Naive B cell (primary cell): ENCODE measurements at places on chromosomes 12 and 14. TPM values are rescaled to one million over a fixed set of nuclear protein-coding genes. Genes with fewer than 3 reads are reported as not detected.

DNA sequence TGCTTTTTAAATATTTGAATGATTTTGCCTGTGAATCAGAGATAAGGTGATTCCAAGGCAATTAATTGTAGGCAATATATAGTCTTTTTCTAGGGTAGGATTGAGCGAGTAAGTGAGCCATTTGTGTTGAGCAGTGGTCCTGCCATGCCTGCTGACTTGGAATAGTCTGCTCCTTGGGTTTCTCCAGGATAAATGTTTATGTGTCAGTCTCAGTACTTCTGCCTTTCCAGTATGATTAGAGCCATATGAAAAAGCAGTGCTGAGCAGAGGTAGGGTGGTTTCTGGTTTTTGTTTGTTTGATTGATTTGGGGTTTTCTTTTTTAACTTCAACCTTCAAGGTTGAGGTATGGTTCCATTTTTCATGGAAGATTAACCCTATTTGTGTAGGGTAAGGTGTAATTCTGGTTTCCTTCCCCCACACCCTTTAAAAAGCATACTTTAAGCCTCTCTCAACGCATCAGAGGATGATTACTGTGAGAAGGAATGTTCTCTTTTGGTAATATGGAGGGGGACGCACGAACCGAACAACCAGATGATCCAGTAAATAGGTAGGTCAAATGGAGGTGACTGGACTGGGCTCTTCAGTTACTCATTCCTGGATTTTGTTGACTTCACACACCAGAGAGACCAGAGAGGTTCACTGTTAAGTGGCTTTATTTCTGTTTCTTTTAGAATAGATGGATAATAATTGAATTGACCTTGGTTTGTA, 22.7 kb downstream of the FRMD6 start:
- no peak overlapping the region for H3K27ac ChIP-seq
- H3K4me1 ChIP-seq: no peaks in the 10 kb centered on the region
- no peak overlapping the region for H3K4me3 ChIP-seq
- no peak for DNase-seq
- no peaks in the 10 kb centered on the region for H3K36me3 ChIP-seq

CPNE8 gene
- polyA plus RNA-seq: 1.3 TPM

RDH16 gene
- 0.41 TPM for polyA plus RNA-seq

- H3K4me1 ChIP-seq: peaks cover 15% of the 10 kb centered on the region
- no peak for DNase-seq
- no peak overlapping the region for H3K27ac ChIP-seq
Observed at GRCh38 chr14:89699071-89699470, 255.5 kb downstream of the EFCAB11 start.

FGF6 gene
- polyA plus RNA-seq: not detected

DNA sequence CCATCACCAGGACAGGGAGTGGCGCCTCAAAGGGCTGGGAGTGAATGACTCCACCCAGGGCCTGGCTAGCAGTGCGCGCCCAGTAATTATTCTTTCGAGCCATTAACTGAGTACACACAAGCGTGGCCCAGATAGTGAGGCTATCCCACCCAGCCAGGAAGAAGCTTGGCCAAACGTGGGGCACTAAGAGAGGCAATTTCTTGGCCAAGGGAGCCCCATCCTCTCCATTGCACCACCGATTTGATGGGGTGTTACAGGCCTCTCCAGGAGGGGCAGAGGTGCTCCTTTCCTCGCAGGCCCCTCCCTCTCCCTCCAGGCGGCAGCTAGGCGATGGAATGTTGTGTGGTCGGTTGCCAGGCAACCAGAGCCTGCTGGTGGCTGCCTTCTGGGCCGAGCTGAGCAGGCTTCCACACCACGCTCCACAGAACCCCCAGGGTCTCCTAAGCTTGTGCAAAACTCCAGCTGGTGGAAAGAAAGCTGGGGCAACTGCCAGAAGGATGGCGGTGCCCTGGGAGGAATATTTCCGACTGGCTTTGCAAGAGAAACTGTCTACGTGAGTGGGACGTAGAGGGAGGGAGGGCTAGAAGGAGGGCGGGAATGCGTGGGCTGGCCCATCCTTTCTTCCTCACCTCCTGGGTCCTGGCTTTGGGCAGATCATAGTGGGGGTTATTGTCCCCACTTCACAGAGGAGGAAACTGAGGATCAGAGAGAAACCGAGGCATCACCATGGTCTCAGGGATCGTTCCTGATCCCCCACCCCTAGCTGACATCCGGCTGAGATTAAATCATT, at the start of gene CFAP73:
TSS of gene CFAP73 (plus strand) at position 364 of the 790 bp plus-strand sequence. CDS start at position 498, 134 bp downstream.
- no peak for DNase-seq
- H3K4me3 ChIP-seq: no peak within 1 kb of the TSS
- no peaks in the 10 kb centered on the region for H3K27me3 ChIP-seq
- peaks cover 17% of the 10 kb centered on the region for H3K4me1 ChIP-seq
- H3K27ac ChIP-seq: no peak within 1 kb of the TSS

DNA sequence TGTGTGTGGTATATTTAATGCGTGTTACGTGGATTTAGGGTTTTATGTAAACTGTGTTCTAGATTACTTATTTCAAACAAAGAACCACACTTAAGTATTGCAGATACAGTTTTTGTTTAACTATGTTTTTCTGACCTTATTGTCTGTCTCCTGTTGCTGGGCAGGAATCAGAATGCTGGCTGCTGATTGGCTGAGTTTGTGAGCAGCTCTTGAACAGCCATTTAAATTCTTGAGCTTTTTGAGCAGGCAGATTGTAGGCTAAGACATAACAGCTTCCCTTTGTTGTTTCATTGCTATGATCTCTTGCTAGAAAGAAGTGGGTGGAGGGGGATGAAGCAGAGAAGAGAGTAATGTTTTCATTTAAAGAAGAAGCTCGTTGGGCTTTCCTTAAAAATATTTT, 52.2 kb downstream of the ATF7IP start:
- DNase-seq: peak; percentile 24
- H3K4me1 ChIP-seq: peaks cover 40% of the 10 kb centered on the region
- no peak overlapping the region for H3K4me3 ChIP-seq

- no peak overlapping the region for H3K4me3 ChIP-seq
- H3K27me3 ChIP-seq: peaks cover 14% of the 10 kb centered on the region
- no peaks in the 10 kb centered on the region for H3K36me3 ChIP-seq
- no peaks in the 10 kb centered on the region for H3K4me1 ChIP-seq
- H3K27ac ChIP-seq: peak overlapping the region; percentile 76
- DNase-seq: no peak
Observed at GRCh38 chr14:94341656-94342333, 18.7 kb upstream of the SERPINA6 start.

GRCh38 chr12:78209846-78210505, 379.3 kb downstream of the NAV3 start:
- H3K36me3 ChIP-seq: no peaks in the 10 kb centered on the region
- H3K4me3 ChIP-seq: no peak overlapping the region
- DNase-seq: no peak

POLE2 gene
- 1.3 TPM for polyA plus RNA-seq

HOXC5 gene
- polyA plus RNA-seq: not detected

FGF23 gene
- polyA plus RNA-seq: not detected

GPR65 gene
- polyA plus RNA-seq: 18.1 TPM

GRCh38 chr14:86057018-86057667, 527.2 kb downstream of the FLRT2 start:
- no peaks in the 10 kb centered on the region for H3K36me3 ChIP-seq
- H3K4me1 ChIP-seq: no peaks in the 10 kb centered on the region
- no peak overlapping the region for H3K4me3 ChIP-seq
- H3K27me3 ChIP-seq: no peaks in the 10 kb centered on the region
- H3K27ac ChIP-seq: no peak overlapping the region
- peak; percentile 3 for DNase-seq

- H3K27me3 ChIP-seq: no peaks in the 10 kb centered on the region
- no peak overlapping the region for H3K4me3 ChIP-seq
- no peak overlapping the region for H3K27ac ChIP-seq
- no peaks in the 10 kb centered on the region for H3K4me1 ChIP-seq
Observed at GRCh38 chr12:106018286-106018685, 120.5 kb downstream of the NUAK1 start.

GRCh38 chr12:4243091-4243490, 30.5 kb upstream of the CCND2 start:
- no peak overlapping the region for H3K27ac ChIP-seq
- H3K36me3 ChIP-seq: peaks cover 21% of the 10 kb centered on the region
- H3K4me1 ChIP-seq: peaks cover 18% of the 10 kb centered on the region
- no peak for DNase-seq
- peaks cover 6% of the 10 kb centered on the region for H3K27me3 ChIP-seq

- H3K27ac ChIP-seq: no peak overlapping the region
- H3K36me3 ChIP-seq: no peaks in the 10 kb centered on the region
- H3K4me3 ChIP-seq: no peak overlapping the region
- DNase-seq: no peak
- H3K27me3 ChIP-seq: peaks cover 24% of the 10 kb centered on the region
- H3K4me1 ChIP-seq: no peaks in the 10 kb centered on the region
Observed at GRCh38 chr14:94738751-94739150, 31.2 kb downstream of the GSC start.

GRCh38 chr14:72892879-72893635, 844 bp downstream of the DPF3 start:
- peaks cover 5% of the 10 kb centered on the region for H3K36me3 ChIP-seq
- H3K27me3 ChIP-seq: peaks cover 13% of the 10 kb centered on the region
- H3K4me3 ChIP-seq: peak overlapping the region; percentile 92

SERPINA9 gene
- not detected for polyA plus RNA-seq

DNA sequence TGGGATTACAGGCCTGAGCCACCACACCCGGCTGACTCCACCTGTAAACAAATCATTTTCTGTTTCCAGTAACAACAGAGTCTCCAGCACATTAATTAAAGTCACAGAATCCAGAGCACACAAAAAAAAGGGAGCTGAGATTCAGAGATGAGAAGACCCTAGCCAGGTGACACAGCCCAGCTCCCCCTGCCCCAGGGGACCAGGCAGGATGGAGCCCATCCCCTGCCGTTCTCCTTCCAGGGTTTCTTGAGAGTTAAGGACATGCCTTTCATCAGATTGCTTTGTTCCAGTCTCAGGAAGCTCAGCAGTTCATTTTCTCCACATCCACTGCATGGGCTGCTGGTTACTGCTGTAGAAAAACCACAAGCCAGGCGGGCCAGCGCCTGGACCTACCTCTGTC, 81.2 kb downstream of the RIMBP2 start:
- peaks cover 29% of the 10 kb centered on the region for H3K27me3 ChIP-seq
- H3K4me1 ChIP-seq: no peaks in the 10 kb centered on the region
- no peaks in the 10 kb centered on the region for H3K36me3 ChIP-seq
- H3K27ac ChIP-seq: no peak overlapping the region

DNA sequence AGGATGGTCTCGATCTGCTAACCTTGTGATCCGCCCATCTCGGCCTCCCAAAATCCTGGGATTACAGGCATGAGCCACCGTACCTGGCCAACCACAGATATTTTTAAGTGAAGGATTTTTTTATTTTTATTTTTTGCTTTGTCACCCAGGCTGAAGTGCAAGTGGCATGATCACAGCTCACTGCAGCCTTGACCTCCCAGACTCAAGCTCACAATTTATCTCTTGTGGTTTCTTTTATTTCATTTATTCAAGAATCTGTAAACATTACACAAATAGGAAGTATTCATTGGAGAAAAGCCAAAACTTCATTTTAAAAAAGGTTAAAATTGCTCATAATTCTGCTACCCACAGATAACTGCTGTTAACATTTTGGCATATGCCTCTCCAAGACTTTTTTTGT, 13.3 kb downstream of the MOAP1 start:
- DNase-seq: no peak

DNA sequence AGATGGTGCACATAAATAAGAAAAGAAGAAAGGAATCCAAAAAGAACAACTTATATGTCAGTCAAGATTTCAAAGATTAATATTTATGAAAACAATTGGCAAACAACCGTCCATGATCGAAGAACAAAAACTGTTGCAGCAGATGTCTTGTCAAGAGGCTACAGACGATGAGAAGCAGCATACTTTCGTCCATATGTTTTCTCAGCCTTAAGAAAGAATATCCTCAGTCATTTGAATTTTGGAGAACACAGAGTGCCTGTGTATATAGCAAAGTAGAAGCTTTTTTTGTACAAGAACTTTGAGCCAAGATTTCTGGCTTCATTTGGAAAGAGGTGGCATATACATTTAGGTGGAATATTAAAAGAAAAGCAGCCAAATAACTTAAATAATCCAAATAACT, 297.2 kb downstream of the ITPR2 start:
- no peak overlapping the region for H3K4me3 ChIP-seq
- no peaks in the 10 kb centered on the region for H3K4me1 ChIP-seq
- no peak overlapping the region for H3K27ac ChIP-seq
